ENCODE measurements at places on chromosomes 6 and 20. TPM values are rescaled to one million over a fixed set of nuclear protein-coding genes. Genes with fewer than 3 reads are reported as not detected.

- DNase-seq, result no peak
These were observed 37.9 kb downstream of the MAN1A1 start for GRCh38 chr6:119311514-119312142.

- DNase-seq, result no peak
These were observed 36.2 kb upstream of the RGS17 start for GRCh38 chr6:153167061-153167891.

- DNase-seq, result no peak
These were observed 103.1 kb upstream of the SMLR1 start for GRCh38 chr6:130724089-130724488.

DNA sequence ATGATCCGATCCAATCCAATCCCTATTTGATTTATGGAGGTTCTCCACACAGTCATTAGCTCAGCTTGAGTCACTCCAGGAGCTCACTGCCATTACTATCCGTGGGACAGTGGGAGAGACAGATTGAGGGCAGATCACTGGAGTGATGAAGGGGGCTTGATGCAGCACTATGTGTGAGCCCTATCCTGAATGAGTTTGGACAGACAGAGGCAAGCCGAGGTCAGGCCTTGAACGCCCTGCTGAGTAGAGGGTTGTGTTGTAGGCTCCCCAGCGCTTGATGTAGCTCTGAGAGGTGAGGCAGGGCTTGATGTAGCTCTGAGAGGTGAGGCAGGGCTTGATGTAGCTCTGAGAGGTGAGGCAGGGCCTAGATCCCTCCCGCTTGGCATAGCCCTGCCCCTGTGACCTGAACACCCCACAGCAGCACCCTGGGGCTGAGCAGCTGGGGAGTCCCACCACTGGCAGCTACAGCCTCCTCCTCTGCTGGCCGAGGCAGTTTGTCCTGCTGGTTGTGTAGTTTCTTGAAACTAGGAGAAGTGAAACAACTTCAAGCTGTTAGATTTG lies 58.7 kb downstream of the ZFAND3 start:
- DNase-seq, result no peak

DNA sequence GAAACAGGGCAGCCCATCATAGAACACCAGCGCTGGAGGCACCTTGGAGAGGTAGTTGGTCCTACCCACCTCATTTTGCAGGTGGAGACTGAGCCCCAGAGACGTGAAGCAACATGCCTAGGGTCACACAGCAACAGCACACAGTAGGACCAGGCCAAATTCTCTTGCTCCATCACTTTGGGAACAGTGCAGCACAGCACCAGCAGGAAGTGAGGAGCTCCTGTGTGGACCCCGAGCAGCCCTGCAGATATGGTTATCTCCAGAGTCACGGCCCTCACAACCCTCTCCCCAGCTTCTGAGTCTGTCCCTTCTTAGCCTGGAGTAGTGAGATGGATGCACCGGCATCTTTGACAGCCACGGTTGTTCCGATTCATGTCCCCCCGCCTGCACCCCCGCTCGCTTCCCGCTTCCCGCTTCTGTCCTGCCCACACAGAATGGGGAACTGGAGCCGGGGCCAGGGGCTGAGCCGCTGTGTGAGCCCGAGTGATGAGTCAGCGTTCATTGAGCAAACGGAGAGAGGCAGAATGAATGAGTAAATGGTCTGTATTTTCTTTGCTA lies 72.6 kb upstream of the DUSP22 start:
- DNase-seq, result peak; percentile 77

DNA sequence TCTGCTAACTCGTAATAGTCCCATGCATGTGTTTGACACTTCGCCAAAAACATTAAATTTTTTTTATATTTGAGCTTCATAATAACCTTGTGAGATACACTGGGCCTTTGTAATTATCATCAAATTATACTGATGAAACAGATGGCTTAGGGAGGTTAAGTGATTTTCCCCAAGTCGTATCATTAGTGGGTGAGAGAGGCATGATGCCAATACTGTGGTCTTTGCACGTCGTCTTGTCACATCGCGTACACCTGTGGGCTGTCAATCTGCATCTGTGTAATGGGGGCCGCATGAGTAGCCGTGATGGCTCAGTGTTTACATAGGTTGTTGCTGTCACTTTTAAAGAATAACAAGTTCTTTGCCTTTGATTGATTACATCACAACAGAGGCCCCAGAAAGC lies 1.7 kb downstream of the PRL start:
- DNase-seq, result no peak

DNA sequence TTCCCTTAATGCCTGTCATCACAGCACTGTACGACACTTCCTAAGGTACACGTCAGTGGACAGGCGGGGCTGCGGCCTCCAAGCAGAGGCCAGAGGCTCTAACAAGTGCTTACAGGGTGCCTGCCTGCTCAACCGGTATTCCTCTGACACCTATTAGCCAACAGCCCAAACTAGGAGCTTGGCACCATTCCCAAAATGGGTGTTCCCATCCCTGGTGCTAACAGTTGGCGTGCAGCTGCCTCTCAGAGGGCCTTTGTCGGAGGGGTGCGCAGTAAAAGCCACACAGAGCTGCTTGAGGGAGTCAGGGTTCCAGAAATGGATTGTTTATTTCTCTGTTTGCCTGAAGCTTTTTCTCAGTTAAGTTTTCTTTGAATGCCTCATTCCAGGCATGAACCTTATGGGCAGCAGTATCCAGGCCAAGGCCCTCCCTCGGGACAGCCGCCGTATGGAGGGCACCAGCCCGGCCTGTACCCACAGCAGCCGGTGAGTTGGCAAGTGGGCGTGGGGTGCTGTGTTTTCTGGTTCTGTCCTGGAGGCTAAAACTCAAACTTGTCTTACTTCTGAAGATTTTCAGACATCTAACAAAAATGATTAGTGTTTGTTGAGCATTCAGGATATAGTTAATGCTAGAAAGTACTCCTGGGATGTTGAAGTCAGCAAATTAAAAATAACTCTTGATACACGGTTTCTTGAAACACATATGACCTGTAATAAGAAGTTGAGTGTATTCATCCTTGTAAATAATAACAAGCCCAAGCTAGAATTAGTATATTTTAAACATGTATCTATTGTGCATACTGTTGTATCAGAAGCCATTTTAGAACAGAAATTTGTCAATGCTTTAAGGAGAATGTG lies 124.7 kb downstream of the TMEM242 start:
- DNase-seq, result peak; percentile 86

- no peak for DNase-seq
These were observed 43.4 kb upstream of the SUPT3H start for GRCh38 chr6:45420909-45421708.

- no peak for DNase-seq
These were observed 953.7 kb downstream of the TFAP2A start for GRCh38 chr6:9461188-9461587.

DNA sequence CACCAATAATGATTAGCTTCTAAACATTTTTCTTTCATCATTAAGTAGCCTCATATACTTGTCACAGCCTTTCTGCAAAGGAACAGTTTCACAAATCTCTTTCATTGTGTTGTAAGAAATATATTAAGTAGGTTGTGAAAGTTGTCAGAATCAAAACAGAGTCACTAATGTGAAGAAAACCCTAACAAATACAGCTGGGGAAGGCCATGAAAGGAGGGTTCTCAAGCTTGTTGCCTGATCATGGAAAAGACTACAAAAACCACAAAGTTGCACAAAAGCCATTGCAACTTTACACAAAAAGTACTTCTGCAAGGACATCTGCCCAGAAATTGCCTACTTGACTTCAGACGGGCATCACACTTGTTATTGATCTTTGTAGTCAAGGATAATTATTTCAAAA lies 216.1 kb downstream of the ALDH8A1 start:
- DNase-seq, result no peak

- DNase-seq, result no peak
These were observed 123.7 kb downstream of the AKAP7 start for GRCh38 chr6:131258816-131259476.

DNA sequence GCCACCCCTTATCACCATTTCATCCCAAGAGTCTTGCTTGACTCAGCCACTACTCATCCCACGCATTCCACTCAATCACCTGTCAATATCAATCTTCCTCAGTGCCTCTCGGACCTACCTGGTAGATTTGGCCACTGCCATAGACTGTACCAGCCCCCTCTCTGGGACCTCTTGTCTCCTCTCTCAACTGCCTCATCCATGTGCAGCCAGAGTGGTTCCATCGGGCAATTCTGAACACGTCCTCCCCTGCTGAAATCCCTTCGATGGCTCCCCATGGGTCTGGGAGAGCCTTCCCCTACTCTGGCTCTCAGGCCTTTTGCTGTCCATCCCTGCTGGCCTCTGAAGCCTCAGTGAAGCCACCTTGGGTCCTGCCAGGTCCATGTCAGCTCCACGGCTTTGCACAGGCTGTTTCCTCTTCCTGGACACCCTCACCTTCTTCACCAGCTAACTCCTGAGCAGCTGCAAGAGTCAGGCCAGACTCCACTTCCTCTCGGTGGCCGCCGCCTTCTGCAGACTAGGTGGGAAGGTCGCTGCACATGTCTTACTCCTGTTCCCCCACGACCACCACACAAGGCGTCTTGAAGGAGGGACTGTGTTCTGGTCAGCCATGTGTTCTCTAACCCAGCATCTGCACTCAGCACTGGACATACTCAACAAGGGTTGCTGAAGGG lies 120.4 kb downstream of the TOX2 start:
- DNase-seq, result no peak

DNA sequence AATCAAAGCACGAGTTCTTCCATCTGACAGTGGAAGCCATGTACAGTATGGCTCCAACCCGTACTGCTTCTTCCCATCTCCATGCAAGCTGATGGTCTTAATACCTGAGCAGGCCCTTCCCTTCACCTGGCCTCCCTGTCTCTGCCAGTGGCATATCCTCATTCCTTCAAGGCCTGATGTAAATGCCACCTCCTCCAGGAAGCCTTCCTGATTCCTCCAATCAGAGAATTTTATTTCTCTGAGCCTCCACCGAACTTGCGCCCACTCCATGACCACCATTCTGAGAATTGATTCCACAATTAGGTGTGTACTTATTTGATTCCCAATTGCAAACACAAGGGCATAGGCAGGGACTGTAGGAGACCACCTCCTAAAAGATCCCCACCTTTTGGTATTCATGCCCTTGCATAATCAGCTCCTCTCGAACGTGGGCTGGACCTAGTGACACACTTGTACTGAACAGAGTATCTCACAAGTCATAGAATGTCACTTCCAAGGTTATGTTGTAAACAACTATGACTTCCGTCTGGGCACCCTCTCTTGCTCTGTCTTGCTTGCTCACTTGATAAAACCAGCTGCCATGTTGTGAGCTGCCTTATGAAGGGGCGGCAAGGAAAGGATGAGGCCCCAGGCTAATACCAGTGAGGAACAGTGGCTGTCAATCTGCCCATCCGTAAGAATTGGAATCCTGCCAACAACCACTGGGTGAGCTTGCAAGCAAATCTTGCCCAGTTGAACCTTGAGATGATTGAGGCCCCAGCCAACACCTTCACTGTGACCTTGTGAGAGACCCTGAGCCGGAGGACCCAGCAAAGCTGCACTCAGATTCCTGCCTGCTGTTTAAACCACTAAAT lies 38.8 kb downstream of the CPNE5 start:
- no peak for DNase-seq

DNA sequence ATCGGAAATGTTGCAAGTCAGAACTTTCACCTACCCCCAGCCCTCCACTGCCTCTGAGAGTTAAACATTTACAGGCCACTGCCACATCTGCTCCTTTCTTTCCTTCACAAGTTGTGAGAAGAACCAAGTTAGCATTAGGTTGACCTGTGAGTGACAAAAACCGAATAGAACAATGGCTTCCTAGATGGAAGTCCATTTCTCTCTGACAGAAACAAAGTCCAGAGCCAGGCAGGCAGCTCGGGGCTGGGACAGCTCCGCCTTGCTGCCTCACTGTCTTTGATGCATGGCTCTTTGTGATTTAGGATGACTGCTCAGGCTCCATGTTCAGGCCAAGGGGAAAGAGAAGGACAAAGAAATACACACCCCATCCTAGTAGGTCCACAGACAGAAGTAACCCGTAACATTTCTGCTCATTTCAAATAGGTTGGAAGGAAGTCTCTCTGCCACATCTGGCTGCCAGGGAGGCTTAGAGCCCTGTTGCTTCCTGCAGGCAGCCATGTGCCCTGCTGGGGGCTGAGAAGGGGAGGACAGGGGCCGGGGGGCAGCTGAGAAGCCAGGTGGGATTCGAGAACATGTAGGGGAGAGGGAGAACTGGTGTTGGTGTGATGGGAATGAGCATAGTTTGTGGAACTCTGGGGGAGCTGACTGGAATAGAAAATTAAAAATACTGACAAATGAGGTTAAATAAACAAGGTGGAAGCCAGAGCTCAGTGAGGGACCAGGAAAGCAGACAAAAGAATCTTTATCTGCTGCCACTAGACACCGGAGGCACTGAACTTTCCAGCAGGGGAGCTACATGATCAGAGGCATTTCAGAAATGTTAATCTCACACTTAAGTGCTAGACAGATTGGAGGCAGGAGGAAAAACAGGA lies 19.5 kb upstream of the IER3 start:
- DNase-seq, result no peak

- DNase-seq, result peak; percentile 47
These were observed 526 bp downstream of the SOD2 start for GRCh38 chr6:159692303-159693127.

LGSN gene
- total RNA-seq, result not detected

PI16 gene
- total RNA-seq, result 11.5 TPM

CEP162 gene
- total RNA-seq, result 4.9 TPM

BTN1A1 gene
- not detected for total RNA-seq

NOX3 gene
- not detected for total RNA-seq

SLC35B2 gene
- 26.4 TPM for total RNA-seq

NOTCH4 gene
- total RNA-seq, result 15.8 TPM

SPATS1 gene
- not detected for total RNA-seq

C20orf141 gene
- total RNA-seq, result not detected

PDE10A gene
- 10.3 TPM for total RNA-seq

IL20RA gene
- total RNA-seq, result 1.3 TPM

SLC22A7 gene
- total RNA-seq, result not detected

RFX6 gene
- not detected for total RNA-seq

Data from heart left ventricle (tissue), 16 donors.